Stimulated activated CD4-positive, alpha-beta T cell treated with anti-CD3 and anti-CD28 coated beads, Interleukin-4, amount 100 ng/mL, for 4 hours (primary cell): ENCODE measurements at places on chromosomes 5 and 9.

DNA sequence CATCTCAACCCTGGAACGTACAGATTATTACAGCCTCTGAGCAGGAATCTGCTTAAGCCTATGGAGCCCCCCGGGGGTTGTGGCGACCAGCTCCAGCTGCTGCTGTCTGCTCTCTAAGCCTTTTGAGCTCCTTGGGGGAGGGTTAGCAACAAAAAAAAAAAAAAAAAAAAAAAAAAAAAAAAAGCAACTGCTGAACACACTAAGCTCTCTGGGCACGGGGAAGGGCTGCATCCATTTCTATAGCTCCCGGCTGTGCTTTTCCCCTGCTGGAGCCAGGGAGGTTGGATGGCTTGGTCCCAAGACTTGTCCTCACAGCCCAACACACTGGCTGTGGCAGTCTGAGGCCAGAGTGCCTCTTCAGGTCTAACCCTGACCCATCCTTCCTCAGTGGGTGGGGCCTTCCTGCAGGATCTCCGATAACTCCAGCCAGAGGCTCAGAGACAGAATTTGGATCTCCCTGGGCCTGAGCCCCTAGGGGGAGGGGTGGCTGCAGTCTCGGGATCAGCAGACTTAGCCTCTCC, 82.1 kb downstream of the FBN2 start:
- DNase-seq, result no peak

- DNase-seq, result no peak
These were observed 133.1 kb downstream of the HSD17B3 start for GRCh38 chr9:96168882-96169281.

GRCh38 chr5:2848619-2849018, 97.1 kb upstream of the IRX2 start:
- DNase-seq, result no peak

- DNase-seq, result no peak
These were observed 198.2 kb upstream of the PCSK5 start for GRCh38 chr9:75692309-75692708.

- no peak for DNase-seq
These were observed 23.8 kb downstream of the HSDL2 start for GRCh38 chr9:112403614-112404201.

DNA sequence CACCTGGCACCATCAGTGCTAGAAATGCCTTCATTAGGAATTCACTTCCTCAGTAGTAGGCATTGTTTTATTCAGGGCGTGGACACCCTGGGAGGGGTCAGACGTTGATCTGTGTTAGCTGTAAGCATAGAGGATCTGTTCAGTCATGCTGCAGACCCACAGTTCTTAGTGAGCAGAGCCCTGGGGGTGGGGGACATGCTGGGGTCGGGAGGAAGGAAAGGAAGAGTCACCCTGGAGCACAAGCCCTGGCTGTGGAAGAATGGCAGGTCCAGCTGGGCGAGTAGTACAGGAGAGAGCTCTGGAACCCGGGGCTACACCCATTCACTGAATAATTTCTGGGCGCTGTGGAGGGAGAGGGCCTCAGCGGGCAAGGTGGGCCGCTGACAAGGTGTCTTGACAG, 172.5 kb downstream of the FSTL4 start:
- no peak for DNase-seq
